ENCODE measurements at places on chromosomes 3 and 15.
A peak's percentile ranks its signal among the peaks of the same experiment; 100 is the strongest.

GRCh38 chr3:40764747-40765146 is 240.0 kb downstream of the ZNF621 start:
- no peaks in the 10 kb centered on the region for H3K27me3 ChIP-seq
- no peak overlapping the region for H3K27ac ChIP-seq
- DNase-seq: no peak
- no peaks in the 10 kb centered on the region for H3K4me1 ChIP-seq

- no peaks in the 10 kb centered on the region for H3K4me1 ChIP-seq
- H3K27ac ChIP-seq: peak overlapping the region; percentile 74
- DNase-seq: no peak
- H3K36me3 ChIP-seq: no peaks in the 10 kb centered on the region
Measured at GRCh38 chr15:40032125-40032839, 6.7 kb downstream of the SRP14 start.

- no peak for DNase-seq
- H3K4me3 ChIP-seq: no peak overlapping the region
- H3K27ac ChIP-seq: no peak overlapping the region
- H3K4me1 ChIP-seq: no peaks in the 10 kb centered on the region
Measured at GRCh38 chr3:17103579-17103978, 218.8 kb downstream of the PLCL2 start.

- no peak for DNase-seq
- H3K4me3 ChIP-seq: no peak overlapping the region
- no peaks in the 10 kb centered on the region for H3K36me3 ChIP-seq
- H3K27me3 ChIP-seq: no peaks in the 10 kb centered on the region
- H3K4me1 ChIP-seq: no peaks in the 10 kb centered on the region
- H3K27ac ChIP-seq: no peak overlapping the region
Measured at GRCh38 chr3:10941972-10942371, 50.6 kb upstream of the SLC6A1 start.

DNA sequence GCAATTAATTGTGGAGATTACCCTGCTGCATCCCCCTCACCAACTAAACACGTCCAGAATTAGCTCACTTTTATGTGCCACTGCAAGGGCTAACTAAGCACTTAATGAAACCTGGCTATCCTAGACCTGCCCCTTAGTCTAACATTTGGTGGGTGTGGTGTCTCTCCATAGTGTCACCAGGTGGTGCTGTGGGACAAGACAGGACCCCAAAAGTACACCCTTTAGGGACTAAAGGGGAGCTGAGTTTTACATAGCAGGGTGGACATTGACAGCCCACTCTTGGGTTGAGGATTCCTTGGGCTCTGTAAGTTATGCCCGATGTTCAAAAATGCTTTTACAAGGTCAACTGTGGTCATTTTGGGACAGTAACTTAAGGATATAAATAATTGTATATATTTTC is 5.7 kb downstream of the DUT start:
- H3K27ac ChIP-seq: no peak overlapping the region
- no peaks in the 10 kb centered on the region for H3K36me3 ChIP-seq
- no peak overlapping the region for H3K4me3 ChIP-seq
- DNase-seq: no peak
- peaks cover 4% of the 10 kb centered on the region for H3K4me1 ChIP-seq

GRCh38 chr3:128559486-128560225 is 66.7 kb upstream of the GATA2 start:
- H3K4me3 ChIP-seq: no peak overlapping the region
- H3K4me1 ChIP-seq: no peaks in the 10 kb centered on the region
- H3K27ac ChIP-seq: no peak overlapping the region
- no peaks in the 10 kb centered on the region for H3K36me3 ChIP-seq
- no peak for DNase-seq
- H3K27me3 ChIP-seq: no peaks in the 10 kb centered on the region

- no peaks in the 10 kb centered on the region for H3K4me1 ChIP-seq
- H3K4me3 ChIP-seq: no peak overlapping the region
- no peak overlapping the region for H3K27ac ChIP-seq
- no peaks in the 10 kb centered on the region for H3K27me3 ChIP-seq
- no peaks in the 10 kb centered on the region for H3K36me3 ChIP-seq
- no peak for DNase-seq
Measured at GRCh38 chr15:85897207-85897894, 102.6 kb upstream of the KLHL25 start.

DNA sequence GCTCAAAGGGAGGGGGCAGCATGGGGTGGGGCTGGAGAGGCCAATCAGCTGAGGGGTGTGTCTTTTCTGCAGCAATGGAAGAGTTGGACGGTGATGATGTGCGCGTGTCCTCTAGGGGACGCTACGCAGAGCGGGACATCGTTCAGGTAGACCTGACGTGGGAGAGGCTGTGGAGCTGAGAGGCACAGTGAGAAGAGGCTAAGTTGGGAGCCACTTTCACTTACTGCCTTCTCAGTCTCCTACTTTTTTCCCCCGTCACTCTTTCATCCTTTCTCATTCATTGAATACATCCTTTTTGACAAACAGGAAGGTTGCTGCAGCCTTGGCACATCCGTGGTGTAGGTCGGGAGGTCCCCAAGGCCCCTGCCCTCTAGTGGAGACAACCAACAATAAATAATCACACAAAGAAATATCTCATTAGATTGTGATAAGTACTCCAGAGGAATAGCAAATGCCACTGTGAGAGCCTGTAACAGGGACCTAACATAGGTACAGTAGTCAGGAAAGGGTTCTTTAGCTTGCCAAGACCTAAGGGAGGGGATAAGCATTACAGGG is 4.4 kb upstream of the BRPF1 start:
- H3K4me3 ChIP-seq: no peak overlapping the region
- H3K27ac ChIP-seq: peak overlapping the region; percentile 24
- no peaks in the 10 kb centered on the region for H3K27me3 ChIP-seq
- H3K4me1 ChIP-seq: peaks cover 9% of the 10 kb centered on the region

DNA sequence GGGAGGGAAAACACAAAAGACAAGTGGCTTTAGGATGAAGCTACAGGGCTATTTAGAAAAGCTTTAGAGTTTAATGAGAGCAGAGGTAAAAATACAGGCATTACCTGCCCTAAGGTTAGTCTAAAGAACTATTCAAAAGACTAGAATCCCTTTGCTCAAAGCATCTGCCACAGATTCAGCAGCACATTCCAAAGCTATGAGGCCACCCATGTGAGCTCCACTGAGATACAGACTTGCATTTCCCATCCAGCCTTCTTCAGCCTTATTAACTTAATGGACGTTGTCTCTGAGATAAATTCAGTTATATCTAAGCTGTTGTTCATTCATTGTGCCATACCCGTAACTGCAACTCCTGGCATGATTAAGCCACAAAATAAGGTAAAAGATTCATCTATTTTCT is 25.4 kb downstream of the CXCR6 start:
- no peaks in the 10 kb centered on the region for H3K36me3 ChIP-seq
- H3K4me3 ChIP-seq: no peak overlapping the region
- peak overlapping the region; percentile 88 for H3K27ac ChIP-seq
- H3K4me1 ChIP-seq: peaks cover 14% of the 10 kb centered on the region
- no peaks in the 10 kb centered on the region for H3K27me3 ChIP-seq

DNA sequence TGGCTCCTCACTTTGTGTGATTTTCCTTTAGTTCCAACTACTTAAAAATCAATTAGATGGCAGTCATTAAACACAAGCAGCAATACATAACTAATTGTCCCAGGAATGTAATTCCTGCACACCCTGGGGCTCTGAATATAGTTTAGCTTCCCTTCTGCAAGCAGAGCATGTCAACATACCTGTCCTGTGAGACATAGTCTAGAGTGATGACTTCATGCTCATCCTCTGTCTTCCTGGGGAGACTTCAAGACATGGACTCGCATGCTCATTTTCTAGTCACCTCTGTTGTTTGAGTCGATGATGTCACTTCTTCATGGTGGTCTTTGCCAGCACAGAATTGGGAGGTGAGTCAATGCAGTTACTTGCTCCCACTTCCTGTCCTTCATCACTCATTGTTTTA is 15.7 kb downstream of the C3orf52 start:
- DNase-seq: no peak
- H3K27me3 ChIP-seq: no peaks in the 10 kb centered on the region
- no peaks in the 10 kb centered on the region for H3K4me1 ChIP-seq
- H3K36me3 ChIP-seq: no peaks in the 10 kb centered on the region
- H3K4me3 ChIP-seq: no peak overlapping the region

GRCh38 chr15:60935130-60935529 is 294.0 kb downstream of the RORA start:
- H3K36me3 ChIP-seq: no peaks in the 10 kb centered on the region
- no peak overlapping the region for H3K4me3 ChIP-seq
- H3K4me1 ChIP-seq: no peaks in the 10 kb centered on the region
- no peaks in the 10 kb centered on the region for H3K27me3 ChIP-seq

GRCh38 chr3:59798372-59799086 is 748.7 kb upstream of the CFAP20DC start:
- H3K36me3 ChIP-seq: no peaks in the 10 kb centered on the region
- H3K27me3 ChIP-seq: no peaks in the 10 kb centered on the region
- no peak for DNase-seq
- H3K4me1 ChIP-seq: no peaks in the 10 kb centered on the region
- H3K4me3 ChIP-seq: no peak overlapping the region
- no peak overlapping the region for H3K27ac ChIP-seq

- no peak overlapping the region for H3K4me3 ChIP-seq
- H3K4me1 ChIP-seq: no peaks in the 10 kb centered on the region
- no peak for DNase-seq
- H3K27ac ChIP-seq: no peak overlapping the region
Measured at GRCh38 chr3:106083207-106083606, 214.4 kb upstream of the CBLB start.

DNA sequence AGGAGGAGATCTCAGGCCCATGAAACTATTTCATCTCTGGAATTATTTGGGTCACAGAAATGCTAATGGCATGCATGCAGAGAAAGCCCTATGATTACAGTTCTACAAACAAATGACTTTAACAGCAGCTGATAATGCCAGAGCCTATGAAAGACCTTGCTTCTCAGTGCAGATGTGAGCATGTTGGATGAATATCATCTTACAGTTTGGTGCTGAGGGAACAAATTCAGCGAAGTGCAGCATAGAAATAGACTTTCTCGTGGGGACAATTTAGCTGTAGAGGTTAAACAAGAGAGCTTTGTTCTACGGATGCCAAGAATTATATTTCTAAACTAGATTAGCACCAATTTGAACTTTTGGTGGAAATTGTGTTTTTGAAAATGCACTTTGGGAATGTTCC is 27.7 kb downstream of the PTX3 start:
- no peak for DNase-seq
- H3K27me3 ChIP-seq: no peaks in the 10 kb centered on the region
- H3K4me1 ChIP-seq: no peaks in the 10 kb centered on the region
- H3K4me3 ChIP-seq: no peak overlapping the region

GRCh38 chr3:73697020-73697419 is 72.3 kb upstream of the PDZRN3 start:
- H3K36me3 ChIP-seq: no peaks in the 10 kb centered on the region
- no peak for DNase-seq
- no peak overlapping the region for H3K27ac ChIP-seq
- no peaks in the 10 kb centered on the region for H3K4me1 ChIP-seq

- DNase-seq: no peak
- no peaks in the 10 kb centered on the region for H3K4me1 ChIP-seq
Measured at GRCh38 chr15:41853831-41854230, 15.2 kb downstream of the PLA2G4B start.

DNA sequence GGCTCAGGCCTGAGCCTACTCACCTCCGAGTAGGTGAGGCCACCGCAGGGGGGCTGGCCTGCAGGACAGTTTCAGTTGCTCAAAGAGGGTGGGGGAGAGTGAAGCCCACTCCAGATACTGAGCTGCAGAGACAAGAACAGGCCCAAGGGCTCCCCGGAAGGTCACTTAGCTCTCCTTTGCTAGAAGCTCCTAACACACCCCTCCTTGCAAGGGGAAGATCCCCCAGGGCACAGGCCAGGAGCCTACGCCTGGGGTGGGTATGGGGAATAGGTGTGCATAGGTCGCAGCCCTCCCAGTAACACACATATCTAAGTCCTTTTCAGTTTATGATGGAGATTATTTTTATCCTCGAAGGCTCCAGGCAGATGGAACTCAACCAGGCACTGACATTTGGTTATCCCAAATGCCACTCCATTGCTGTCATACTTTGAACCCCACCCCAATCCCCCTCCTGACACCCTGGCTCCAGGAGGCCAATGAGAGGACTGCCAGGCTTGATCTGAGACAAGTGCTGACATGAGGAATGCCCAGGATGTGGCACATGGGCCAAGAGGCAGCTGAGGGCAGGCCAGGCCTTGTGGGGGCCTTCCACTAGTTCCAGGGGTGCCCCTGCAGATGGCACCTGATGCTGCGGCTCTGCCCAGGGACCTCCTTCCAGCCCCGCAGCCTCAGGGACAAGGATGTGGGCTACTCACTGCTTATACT is 1.1 kb upstream of the MUSTN1 start:
- no peak overlapping the region for H3K27ac ChIP-seq

DNA sequence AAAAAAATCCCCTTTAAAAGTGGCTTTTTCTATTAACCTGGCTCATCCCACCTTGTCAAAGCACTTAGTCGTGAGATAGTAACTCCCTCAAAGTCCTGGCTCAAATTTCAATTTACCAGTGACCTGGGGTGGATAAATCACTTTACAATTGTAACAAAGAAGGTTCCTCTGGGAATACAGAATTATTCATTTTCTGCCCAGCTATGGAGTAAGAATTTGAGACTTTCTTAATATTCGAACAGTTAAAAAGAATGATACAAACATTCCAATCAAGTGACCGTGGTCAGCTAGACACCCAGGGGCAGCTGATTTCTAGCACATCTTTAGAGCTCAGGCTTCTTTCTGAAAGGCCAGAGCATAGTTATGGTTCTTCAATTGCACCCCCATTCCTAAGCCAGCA is 291.0 kb upstream of the TGFBR2 start:
- no peak overlapping the region for H3K4me3 ChIP-seq
- H3K27me3 ChIP-seq: no peaks in the 10 kb centered on the region
- no peak for DNase-seq

- DNase-seq: no peak
- no peaks in the 10 kb centered on the region for H3K36me3 ChIP-seq
- H3K27ac ChIP-seq: peak overlapping the region; percentile 95
- peak overlapping the region; percentile 95 for H3K4me3 ChIP-seq
- no peaks in the 10 kb centered on the region for H3K27me3 ChIP-seq
- peaks cover 4% of the 10 kb centered on the region for H3K4me1 ChIP-seq
Measured at GRCh38 chr15:57705746-57706404, 639 bp upstream of the POLR2M start.

DNA sequence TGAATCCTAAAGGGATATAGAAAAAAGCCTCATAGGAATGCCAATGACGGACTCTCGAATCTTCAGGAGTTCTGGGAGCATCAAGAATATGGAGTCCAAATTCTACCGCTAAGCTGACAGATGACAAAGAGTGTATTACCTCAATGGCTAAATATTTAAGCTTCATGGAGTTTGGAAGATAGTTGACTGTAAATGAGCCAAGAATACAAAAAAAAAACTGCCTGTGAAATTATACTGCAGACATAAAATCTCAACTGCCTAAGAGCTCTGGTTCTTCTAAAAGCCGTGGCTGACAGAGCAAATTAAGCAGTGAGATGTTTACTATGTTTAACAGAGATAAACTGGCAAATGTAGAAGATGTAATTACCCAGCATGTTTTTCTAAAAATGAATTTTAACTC is 140.0 kb downstream of the GADL1 start:
- no peak for DNase-seq
- H3K36me3 ChIP-seq: no peaks in the 10 kb centered on the region
- H3K4me3 ChIP-seq: no peak overlapping the region
- no peaks in the 10 kb centered on the region for H3K4me1 ChIP-seq
- H3K27me3 ChIP-seq: no peaks in the 10 kb centered on the region

GRCh38 chr15:49313650-49314049 is 109.4 kb upstream of the FGF7 start:
- H3K36me3 ChIP-seq: no peaks in the 10 kb centered on the region
- H3K27me3 ChIP-seq: no peaks in the 10 kb centered on the region
- H3K27ac ChIP-seq: no peak overlapping the region
- no peaks in the 10 kb centered on the region for H3K4me1 ChIP-seq
- no peak overlapping the region for H3K4me3 ChIP-seq

- no peaks in the 10 kb centered on the region for H3K36me3 ChIP-seq
- H3K27ac ChIP-seq: no peak overlapping the region
- H3K27me3 ChIP-seq: no peaks in the 10 kb centered on the region
- H3K4me3 ChIP-seq: no peak overlapping the region
- no peaks in the 10 kb centered on the region for H3K4me1 ChIP-seq
Measured at GRCh38 chr3:16406166-16406565, 107.3 kb downstream of the RFTN1 start.
